ENCODE measurements at places on chromosomes 16 and 17. TPM values are rescaled to one million over a fixed set of nuclear protein-coding genes. Genes with fewer than 3 reads are reported as not detected.

DNA sequence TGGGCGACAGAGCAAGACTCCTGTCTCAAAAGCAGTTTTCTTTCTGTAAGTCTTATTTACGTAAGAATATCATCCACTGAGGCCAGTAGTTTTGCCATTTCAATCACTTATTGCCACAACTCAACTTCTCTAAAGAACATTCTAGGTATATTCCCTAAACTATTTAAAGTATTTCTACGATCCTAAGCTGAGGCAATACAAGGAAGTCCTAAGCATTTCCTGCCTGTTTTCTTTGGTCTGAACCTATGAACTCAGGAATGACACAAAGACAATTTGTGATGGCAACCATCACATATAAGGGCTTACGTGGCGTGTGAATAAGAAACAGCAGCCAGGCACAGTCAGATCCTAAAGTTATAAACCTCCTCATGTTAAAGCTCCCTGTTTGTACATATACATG lies 14.2 kb downstream of the USP36 start:
- no peak for DNase-seq

DNA sequence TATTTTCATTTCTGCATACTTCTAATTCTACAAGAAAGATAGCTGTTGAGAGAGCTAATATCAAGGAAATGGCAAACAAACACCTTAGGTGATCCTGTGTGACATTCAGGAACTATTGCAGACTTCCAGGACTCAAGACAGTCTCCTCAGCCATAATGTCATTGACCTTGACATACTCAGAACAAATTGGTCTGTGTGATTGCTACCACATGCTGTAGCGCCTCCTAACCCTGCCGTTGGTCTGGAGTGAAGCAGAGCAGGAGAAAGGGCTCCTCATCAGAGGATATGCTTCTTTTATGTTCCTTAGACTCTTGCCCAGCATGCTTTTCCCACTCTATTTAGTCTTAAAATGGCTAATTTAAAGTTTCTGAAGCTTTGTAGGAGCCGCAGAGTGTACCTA lies 194.2 kb upstream of the TBX2 start:
- DNase-seq, result no peak

DNA sequence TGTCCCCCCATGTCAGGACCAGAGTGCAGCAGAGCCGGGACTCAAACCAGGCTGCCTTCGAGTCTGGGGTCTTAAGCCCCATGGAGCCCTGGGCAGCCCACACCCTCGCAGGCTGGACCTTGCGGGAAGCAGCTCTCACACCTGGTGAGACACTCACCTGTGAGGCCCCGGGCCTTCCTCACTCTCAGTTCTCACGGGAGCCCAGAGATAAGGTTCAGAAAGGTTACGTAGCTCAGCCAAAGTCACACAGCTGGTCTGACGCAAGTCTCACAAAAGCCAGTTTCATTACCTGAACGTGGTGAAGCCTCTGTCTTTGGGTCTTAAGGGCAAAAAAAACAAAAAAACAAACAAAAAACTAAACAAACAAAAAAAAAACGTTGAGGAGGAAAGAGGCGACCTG lies 32.8 kb upstream of the SSTR5 start:
- DNase-seq, result no peak

- no peak for DNase-seq
Measured at GRCh38 chr17:82355770-82356427, 3.1 kb upstream of the TEX19 start.

- DNase-seq, result no peak
Measured at GRCh38 chr16:87524407-87524806, 31.6 kb upstream of the ZCCHC14 start.

DNA sequence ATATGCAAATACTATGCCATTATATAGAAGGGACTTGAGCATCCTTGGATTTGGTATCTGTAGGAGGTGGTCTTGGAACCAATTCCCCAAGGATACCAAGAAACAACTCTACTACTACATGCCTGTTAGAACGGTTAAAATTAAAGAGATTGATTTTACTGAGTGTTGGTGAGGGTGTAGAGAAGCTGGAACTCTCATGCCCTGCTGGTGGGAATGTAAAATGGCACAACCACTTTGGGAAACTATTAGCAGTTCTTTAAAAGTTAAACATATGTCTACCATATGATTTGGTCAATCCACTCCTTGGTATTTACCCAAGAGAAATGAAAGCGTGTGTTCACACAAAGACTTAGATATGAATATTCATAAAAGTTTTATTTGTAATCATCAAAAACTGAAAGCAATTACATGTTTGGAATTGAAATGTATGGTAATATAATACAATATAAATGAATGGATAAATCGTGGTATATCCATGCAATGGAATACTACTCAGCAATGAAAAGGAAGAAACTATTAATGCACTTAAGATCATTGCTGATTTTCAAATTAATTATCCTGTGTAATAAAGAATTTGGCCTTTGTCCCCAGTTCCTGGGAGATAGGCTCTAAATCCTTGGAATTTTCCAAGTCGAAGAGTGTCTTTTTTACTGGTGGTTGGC lies 7.8 kb downstream of the MFSD6L start:
- no peak for DNase-seq

DNA sequence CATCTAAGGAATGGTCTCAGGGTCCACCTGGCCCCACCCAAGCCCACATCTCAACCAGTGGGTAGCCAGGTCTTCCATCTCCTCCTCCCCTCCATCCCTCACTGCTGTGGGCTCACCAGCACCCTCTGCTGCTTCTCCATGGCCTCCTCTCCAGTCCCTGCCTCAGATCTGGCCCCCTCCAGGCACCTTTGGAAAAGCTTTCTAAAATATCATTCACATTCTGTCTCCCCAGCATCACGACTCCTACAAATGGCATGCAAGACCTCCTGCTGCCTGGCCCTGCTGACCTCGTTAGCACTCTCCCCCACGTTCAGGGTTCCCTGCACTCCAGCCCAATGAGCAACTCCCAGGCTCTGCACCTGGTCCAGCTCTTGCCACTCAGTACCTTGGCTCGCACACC lies 13.7 kb downstream of the GLP2R start:
- DNase-seq, result peak; percentile 50

GRCh38 chr16:83963277-83964119 lies 4.5 kb upstream of the NECAB2 start:
- DNase-seq, result no peak

DNA sequence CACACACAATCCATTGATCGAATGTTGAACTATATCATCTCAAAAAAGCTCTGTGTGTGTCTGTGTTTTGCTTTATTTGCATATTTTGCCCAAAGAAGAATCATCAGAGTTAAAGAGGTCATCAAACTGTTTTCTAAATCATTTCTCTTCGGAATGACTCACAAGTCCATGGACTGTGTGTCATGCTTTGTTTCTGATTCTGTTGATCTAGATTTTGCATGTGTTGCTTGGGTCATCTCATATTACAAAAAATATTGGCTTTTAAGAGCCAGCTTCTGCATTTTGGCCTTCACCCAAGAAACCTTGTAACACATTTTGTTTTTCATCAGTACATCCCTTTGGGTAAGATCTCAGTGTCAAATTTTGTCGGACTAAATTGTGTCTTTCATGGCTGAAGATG lies 471.2 kb upstream of the HSBP1 start:
- DNase-seq, result peak; percentile 93

- DNase-seq, result peak; percentile 45
Measured at GRCh38 chr16:57544124-57544653, 1.7 kb downstream of the ADGRG5 start.

DNA sequence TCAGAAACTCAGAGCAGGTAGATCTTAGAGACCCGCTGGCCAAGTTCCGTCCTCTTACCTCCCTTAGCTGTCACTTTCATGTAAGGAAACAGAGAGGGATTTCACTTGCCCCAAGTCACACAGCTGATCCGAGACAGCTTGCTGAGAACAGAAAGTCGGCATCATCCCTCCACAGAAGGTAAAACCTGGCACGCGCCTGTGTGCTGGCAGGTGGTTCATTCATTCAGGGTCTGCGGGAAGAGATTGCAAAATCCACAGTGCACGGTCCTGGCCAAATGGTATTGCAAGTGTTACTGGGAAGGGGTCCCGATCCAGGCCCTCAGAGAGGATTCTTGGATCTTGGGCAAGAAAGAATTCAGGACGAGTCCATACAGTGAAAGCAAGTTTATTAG lies 139.4 kb upstream of the RPH3AL start:
- no peak for DNase-seq

DNA sequence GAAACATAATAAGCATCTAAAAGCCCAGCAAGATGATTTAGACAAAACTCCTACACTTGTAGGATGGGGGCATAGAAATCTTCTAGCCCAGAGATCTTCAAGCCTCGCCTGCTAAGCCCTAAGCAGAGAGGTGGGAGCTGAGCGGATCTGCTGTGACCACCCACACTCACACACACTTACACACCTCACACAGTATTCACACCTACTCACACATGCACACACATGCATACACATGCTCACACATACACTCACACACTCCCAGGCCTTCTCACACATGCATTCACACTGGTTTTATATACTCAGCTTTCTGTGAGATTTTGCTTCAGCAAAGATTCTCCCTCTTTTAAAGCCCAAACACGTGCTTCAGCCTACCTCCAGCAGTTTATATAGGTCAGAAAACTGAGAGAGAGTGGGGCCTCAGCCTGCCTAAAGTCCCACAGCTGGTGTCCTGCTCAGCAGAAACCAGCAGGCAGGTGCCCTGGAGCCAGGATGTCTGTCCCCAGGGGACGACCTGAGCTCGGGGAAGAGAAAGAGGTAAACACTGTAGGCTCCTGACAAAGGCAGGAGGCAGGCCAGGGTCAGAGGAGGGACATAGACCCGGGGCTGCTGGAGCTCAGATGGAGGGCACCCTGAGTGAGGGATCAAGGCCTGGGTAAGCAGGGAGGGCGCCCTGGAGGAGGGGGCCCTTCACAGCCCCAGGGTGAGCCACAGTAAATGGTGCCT lies 12.0 kb upstream of the KRT19 start:
- DNase-seq, result no peak

GRCh38 chr16:66335704-66336329 lies 30.7 kb upstream of the CDH5 start:
- peak; percentile 32 for DNase-seq

DNA sequence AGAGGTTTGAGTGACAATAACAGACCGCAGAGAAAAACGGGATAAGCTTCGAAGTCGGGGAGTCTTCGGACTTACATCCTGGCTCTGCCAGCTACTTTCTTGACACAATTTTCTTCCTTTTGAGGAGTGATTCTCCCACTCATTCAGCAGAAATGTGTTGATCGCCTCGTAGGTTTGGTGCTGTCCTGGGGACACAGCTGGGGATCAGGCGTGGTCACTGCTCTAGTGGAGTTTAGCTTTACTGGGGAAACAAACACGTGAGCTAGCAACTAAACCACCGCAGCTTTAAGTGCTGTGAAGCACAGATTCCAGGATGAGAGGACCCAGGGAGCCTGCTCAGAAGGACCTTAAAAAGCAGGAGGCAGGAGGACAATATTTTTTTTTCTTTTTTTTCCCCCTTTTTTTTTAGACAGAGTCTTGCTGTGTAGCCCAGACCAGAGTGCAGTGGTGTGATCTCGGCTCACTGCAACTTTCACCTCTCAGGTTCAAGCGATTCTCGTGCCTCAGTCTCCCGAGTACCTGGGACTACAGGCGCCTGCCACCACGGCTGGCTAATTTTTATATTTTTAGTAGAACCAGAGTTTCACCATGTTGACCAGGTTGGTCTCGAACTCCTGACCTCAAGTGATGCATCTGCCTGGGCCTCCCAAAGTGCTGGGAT lies 858 bp downstream of the NUBP1 start:
- peak; percentile 78 for DNase-seq

GRCh38 chr16:85698459-85698891 lies 9.7 kb upstream of the GINS2 start:
- DNase-seq, result no peak

- no peak for DNase-seq
Measured at GRCh38 chr17:58974354-58974753, 132.3 kb downstream of the TRIM37 start.

DNA sequence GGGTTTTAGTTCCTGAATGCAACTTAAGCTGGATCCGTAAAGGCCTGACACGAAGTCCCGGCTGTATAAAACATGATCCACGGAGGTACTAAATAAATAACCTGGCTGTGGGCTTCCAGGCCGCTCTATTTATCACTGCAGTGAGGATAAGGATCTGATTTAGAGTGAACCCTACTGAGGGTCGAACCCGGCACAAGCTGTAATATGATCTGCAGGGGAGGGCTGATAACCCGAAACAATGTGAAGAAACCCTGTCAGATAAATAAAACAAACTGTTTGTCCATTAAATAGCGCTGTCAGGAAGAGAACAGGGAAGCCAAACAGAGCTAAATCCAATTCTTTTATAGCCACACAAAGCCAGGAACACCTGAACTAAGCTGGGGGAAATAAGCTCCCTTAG lies 375.6 kb upstream of the SALL1 start:
- no peak for DNase-seq

- DNase-seq, result no peak
Measured at GRCh38 chr16:66487580-66488275, 60.6 kb downstream of the BEAN1 start.

GRCh38 chr17:13597723-13598347 lies 3.9 kb downstream of the HS3ST3A1 start:
- peak; percentile 62 for DNase-seq

DNA sequence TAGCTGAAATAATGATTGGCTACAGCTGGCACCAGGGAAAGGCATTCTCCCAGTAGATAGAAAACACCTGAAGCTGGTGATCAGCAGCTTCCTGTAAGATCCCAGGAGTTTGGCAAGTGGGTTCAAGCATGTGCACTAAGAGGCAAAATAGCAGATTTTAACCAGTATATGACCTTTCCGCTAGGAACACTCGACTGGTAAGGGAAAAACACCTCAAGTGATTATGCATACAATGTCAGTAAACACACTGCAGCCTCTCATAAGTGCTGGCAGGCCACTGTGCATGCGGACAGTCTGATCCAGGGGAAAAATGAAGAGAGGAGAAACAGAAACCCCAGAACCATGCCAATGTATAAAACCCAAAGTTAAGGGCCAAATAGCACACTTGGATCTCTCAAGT lies 49.0 kb upstream of the HLF start:
- DNase-seq, result no peak

Gene PRR35
- not detected for total RNA-seq

Gene KCNJ18
- not detected for total RNA-seq

Gene PPY
- total RNA-seq, result not detected

Gene CSH1
- total RNA-seq, result not detected

Gene ARL2BP
- total RNA-seq, result 104 TPM

Gene ABCC3
- 13.3 TPM for total RNA-seq

Gene MED31
- 13.4 TPM for total RNA-seq

Gene SOX8
- total RNA-seq, result not detected

Data from M059J (cell line).